Natural killer cell (primary cell): ENCODE measurements at places on chromosomes 16 and 17. TPM values are rescaled to one million over a fixed set of nuclear protein-coding genes. Genes with fewer than 3 reads are reported as not detected.
A peak's percentile ranks its signal among the peaks of the same experiment; 100 is the strongest.

The SLC35G6 gene
- not detected for total RNA-seq

The MMP28 gene
- total RNA-seq = 1.1 TPM

The TP53TG3B gene
- not detected for total RNA-seq

The CACNG1 gene
- total RNA-seq = not detected

The CA5A gene
- total RNA-seq = not detected

The GLTPD2 gene
- total RNA-seq = not detected

The EPOP gene
- 1.9 TPM for total RNA-seq

The TBC1D3E gene
- total RNA-seq = not detected

The IL34 gene
- 0.48 TPM for total RNA-seq

The ARL5C gene
- not detected for total RNA-seq

The P2RX1 gene
- total RNA-seq = 13.4 TPM

The CLDN9 gene
- total RNA-seq = 0.34 TPM

The MFAP4 gene
- total RNA-seq = not detected

The OR1A1 gene
- total RNA-seq = not detected

- H3K4me3 ChIP-seq = no peak overlapping the region
- no peaks in the 10 kb centered on the region for H3K27me3 ChIP-seq
- peaks cover 52% of the 10 kb centered on the region for H3K36me3 ChIP-seq
- no peak for DNase-seq
Measured at GRCh38 chr17:37614391-37614790, 5.2 kb upstream of the SYNRG start.

- H3K36me3 ChIP-seq = no peaks in the 10 kb centered on the region
- DNase-seq = no peak
- H3K27ac ChIP-seq = no peak overlapping the region
- H3K27me3 ChIP-seq = no peaks in the 10 kb centered on the region
- peaks cover 4% of the 10 kb centered on the region for H3K4me1 ChIP-seq
Measured at GRCh38 chr16:87259431-87259830, 57.8 kb downstream of the C16orf95 start.

GRCh38 chr17:30567231-30568116, 90.3 kb downstream of the GOSR1 start:
- no peak for DNase-seq
- H3K4me3 ChIP-seq = no peak overlapping the region
- no peak overlapping the region for H3K27ac ChIP-seq
- H3K27me3 ChIP-seq = no peaks in the 10 kb centered on the region
- no peaks in the 10 kb centered on the region for H3K36me3 ChIP-seq

- H3K4me1 ChIP-seq = no peaks in the 10 kb centered on the region
- H3K4me3 ChIP-seq = no peak overlapping the region
- H3K36me3 ChIP-seq = no peaks in the 10 kb centered on the region
- H3K27ac ChIP-seq = no peak overlapping the region
Measured at GRCh38 chr16:64094992-64095634, 1026.8 kb downstream of the CDH11 start.

GRCh38 chr17:49360796-49361128, 1.3 kb downstream of the ZNF652 start:
- H3K27me3 ChIP-seq = no peaks in the 10 kb centered on the region
- H3K4me1 ChIP-seq = peaks cover 47% of the 10 kb centered on the region
- no peak for DNase-seq
- peak overlapping the region; percentile 78 for H3K27ac ChIP-seq
- H3K36me3 ChIP-seq = no peaks in the 10 kb centered on the region

DNA sequence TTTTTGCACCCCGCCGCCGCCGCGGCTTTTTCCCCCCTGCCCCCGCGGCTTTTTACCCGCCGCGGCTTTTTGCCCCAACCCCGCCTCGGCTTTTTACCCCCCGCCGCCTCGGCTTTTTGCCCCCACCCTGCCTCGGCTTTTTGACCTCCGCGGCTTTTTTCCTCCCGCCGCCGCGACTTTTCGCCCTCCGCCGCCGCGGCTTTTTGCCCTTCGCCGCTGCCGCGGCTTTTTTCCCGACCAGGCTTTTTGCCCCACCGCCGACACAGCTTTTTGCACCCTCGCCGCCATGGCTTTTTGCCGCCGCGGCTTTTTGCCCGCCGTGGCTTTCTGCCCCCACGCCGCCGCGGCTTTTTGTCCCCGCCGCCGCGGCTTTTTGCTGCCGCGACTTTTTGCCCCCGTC, 137.0 kb upstream of the TP53TG3D start:
- peaks cover 5% of the 10 kb centered on the region for H3K27me3 ChIP-seq
- H3K36me3 ChIP-seq = no peaks in the 10 kb centered on the region
- no peak overlapping the region for H3K27ac ChIP-seq
- peaks cover 8% of the 10 kb centered on the region for H3K4me1 ChIP-seq

GRCh38 chr17:82283208-82283749, 9.8 kb upstream of the CSNK1D start:
- peaks cover 45% of the 10 kb centered on the region for H3K4me1 ChIP-seq
- no peaks in the 10 kb centered on the region for H3K27me3 ChIP-seq
- DNase-seq = no peak
- H3K36me3 ChIP-seq = no peaks in the 10 kb centered on the region

- no peaks in the 10 kb centered on the region for H3K27me3 ChIP-seq
- DNase-seq = no peak
- H3K4me3 ChIP-seq = no peak overlapping the region
- H3K36me3 ChIP-seq = no peaks in the 10 kb centered on the region
Measured at GRCh38 chr17:20944014-20944865, 98.6 kb downstream of the USP22 start.

DNA sequence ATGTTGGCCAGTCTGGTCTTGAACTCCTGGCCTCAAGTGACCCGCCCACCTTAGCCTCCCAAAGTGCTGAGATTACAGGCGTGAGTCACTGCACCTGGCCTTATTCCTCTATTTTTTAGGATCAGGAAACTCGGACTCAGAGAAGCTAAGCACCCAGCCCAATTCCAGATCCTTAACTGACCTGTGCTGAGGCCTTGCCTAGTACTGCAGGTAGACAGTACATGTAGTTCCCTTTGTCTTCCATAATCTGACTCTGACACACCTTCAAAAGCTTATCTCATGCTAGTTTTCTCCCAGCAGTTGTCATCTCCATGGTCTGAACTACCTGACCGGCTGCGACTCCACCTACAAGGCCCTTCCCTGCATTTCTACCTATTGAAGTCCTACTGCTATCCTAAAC, 65.7 kb upstream of the AXIN2 start:
- no peak for DNase-seq
- H3K4me3 ChIP-seq = no peak overlapping the region
- H3K27me3 ChIP-seq = no peaks in the 10 kb centered on the region
- no peaks in the 10 kb centered on the region for H3K36me3 ChIP-seq

DNA sequence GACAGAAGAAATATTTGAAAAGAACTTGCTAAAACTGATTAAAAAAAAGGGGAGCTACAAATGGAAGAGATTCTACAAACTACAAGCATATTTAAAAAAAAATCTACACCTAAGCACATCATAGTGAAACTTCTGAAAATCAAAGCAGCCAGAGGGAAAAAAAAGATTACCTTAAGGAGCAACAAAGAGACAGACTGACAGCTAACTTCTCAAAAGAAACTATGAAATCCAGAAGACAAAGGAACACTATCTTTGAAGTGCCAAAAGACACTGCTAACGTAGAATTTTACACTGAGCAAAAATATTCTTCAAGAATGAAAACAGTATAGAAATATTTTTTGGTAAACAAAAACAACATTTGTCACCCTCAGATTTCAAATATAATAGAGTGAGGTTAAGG, 151.2 kb downstream of the MYO1D start:
- no peak overlapping the region for H3K27ac ChIP-seq
- DNase-seq = no peak
- H3K27me3 ChIP-seq = no peaks in the 10 kb centered on the region
- no peak overlapping the region for H3K4me3 ChIP-seq
- H3K36me3 ChIP-seq = no peaks in the 10 kb centered on the region

- no peaks in the 10 kb centered on the region for H3K4me1 ChIP-seq
- no peak for DNase-seq
- H3K27ac ChIP-seq = no peak overlapping the region
- no peaks in the 10 kb centered on the region for H3K27me3 ChIP-seq
- H3K4me3 ChIP-seq = no peak overlapping the region
Measured at GRCh38 chr17:68777856-68778694, 176.9 kb upstream of the FAM20A start.

- H3K36me3 ChIP-seq = no peaks in the 10 kb centered on the region
- H3K4me1 ChIP-seq = peaks cover 7% of the 10 kb centered on the region
- no peaks in the 10 kb centered on the region for H3K27me3 ChIP-seq
- H3K4me3 ChIP-seq = no peak overlapping the region
- no peak overlapping the region for H3K27ac ChIP-seq
- DNase-seq = no peak
Measured at GRCh38 chr16:83994087-83994486, 26.0 kb downstream of the NECAB2 start.

DNA sequence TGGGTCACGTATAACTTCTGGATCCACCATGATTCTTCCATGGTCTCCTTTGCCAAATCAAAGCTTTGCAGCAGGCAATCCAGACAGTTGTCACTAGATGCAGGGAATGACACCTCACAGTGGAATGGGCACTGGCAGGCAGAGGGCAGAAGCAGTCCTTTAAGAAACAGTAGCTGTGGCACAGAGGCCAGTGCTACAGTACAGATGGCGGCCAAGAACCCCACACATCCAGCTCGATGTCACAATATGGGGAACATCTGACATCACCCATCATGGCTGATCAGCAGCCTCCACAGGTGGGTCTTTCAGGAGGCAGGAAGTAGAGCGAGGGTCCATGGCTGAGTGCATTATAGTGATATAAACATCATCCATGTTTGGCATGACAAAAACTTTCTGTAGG, 18.8 kb upstream of the ERN1 start:
- no peak overlapping the region for H3K4me3 ChIP-seq
- no peak overlapping the region for H3K27ac ChIP-seq
- no peak for DNase-seq
- H3K4me1 ChIP-seq = peaks cover 20% of the 10 kb centered on the region

DNA sequence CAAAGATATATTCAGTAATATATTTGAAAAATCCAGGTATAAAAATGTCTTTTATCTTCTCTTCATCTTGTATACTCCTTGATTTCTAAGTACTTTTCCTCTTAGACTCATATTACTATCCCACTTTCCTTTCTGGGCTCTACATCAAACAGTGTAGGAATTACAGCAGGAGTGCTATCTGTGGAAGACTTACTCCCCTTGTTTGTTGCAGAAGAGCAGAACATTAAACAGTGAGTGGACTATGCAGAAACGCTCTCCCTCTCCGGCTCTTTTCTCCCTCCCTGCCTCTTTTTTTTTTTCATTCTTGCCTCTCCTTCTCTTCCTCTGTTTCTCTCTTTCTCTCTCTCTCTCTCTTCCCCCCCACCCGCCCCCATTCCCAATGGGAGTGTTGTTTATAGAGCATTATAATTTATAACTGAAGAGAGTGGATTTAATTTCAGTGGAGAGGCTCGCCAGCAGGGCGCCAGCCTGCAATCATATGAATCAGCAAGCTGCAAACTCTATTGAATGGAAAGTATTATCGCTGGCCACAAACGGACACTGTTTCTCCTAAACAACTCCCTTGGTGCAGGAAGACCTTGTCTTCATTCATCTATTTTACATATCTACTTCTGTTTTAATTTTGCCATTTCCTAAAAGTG, 242.3 kb upstream of the TBX2 start:
- H3K27me3 ChIP-seq = no peaks in the 10 kb centered on the region
- no peaks in the 10 kb centered on the region for H3K4me1 ChIP-seq
- H3K4me3 ChIP-seq = no peak overlapping the region
- H3K36me3 ChIP-seq = no peaks in the 10 kb centered on the region

GRCh38 chr17:79573196-79573896, 37.5 kb downstream of the RBFOX3 start:
- no peak overlapping the region for H3K27ac ChIP-seq
- no peak overlapping the region for H3K4me3 ChIP-seq
- no peaks in the 10 kb centered on the region for H3K27me3 ChIP-seq
- no peaks in the 10 kb centered on the region for H3K4me1 ChIP-seq
- H3K36me3 ChIP-seq = no peaks in the 10 kb centered on the region

DNA sequence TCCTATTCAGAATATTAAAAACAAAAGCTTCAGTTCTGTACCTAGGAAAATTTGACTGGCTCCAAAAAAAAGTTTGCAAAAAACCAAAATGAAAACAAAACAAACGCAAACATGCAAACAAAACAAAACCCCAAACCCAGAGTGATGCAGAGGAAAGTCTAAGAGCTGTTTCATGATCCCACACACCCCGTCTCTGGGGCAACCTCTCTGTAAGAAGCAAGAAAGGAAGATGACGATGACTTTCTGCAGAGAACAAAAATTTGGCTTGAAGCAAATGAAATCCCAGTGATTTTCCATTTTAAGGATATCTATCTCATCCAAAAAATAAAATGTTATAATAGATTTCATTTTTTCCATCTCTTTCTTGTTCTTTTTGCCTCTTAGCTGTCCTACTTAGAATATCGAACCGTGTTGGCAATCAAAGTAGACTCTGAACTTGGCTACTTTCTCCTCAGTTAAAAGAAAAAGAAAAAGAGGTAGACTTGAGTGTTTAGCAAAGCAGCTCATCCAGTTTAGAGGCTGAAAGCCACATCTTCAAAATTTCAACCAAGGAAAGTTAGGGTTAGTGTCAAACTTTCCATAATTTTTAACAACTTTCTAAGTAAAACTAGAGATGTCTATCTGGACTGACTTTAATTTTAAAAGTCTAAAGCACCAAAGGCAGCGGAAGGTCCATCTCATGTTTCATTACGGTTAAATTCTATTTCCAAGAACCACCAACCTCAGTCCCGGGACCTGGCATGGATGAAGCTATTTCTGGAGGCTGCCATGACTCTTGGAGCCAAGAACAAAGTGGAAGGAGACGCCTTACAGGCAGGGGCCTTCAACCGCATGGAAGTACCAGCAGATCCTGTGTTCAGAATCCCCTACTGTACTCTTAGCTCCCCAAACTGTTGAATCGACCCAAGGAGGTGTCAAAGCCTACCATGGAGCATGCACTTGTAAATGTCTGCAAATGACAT, 180.8 kb downstream of the XYLT1 start:
- no peak overlapping the region for H3K27ac ChIP-seq
- H3K27me3 ChIP-seq = no peaks in the 10 kb centered on the region

GRCh38 chr17:42895185-42895555, 5.4 kb upstream of the G6PC1 start:
- H3K36me3 ChIP-seq = no peaks in the 10 kb centered on the region
- no peak for DNase-seq
- H3K27me3 ChIP-seq = no peaks in the 10 kb centered on the region
- H3K4me3 ChIP-seq = no peak overlapping the region
- H3K27ac ChIP-seq = no peak overlapping the region

GRCh38 chr17:73797594-73798110, 153.4 kb upstream of the SDK2 start:
- no peak overlapping the region for H3K4me3 ChIP-seq
- no peak for DNase-seq
- no peaks in the 10 kb centered on the region for H3K4me1 ChIP-seq
- no peaks in the 10 kb centered on the region for H3K27me3 ChIP-seq
- H3K27ac ChIP-seq = no peak overlapping the region
- H3K36me3 ChIP-seq = no peaks in the 10 kb centered on the region

GRCh38 chr17:43976963-43977837, 23.5 kb upstream of the PYY start:
- H3K4me3 ChIP-seq = no peak overlapping the region
- no peaks in the 10 kb centered on the region for H3K36me3 ChIP-seq
- no peak for DNase-seq
- no peak overlapping the region for H3K27ac ChIP-seq
- H3K4me1 ChIP-seq = no peaks in the 10 kb centered on the region
